ENCODE measurements at places on chromosomes 2 and 18.
A peak's percentile ranks its signal among the peaks of the same experiment; 100 is the strongest.

- DNase-seq: peak; percentile 92
Observed at GRCh38 chr2:237673130-237674001, 46.0 kb downstream of the LRRFIP1 start.

- no peak for DNase-seq
Observed at GRCh38 chr2:176187899-176188773, at the start of gene HOXD1. TSS of gene HOXD1 (plus strand) at chr2:176188668. CDS start at chr2:176188802, 134 bp downstream.

GRCh38 chr2:239194731-239195317 is 206.0 kb downstream of the HDAC4 start:
- DNase-seq: no peak

- DNase-seq: no peak
Observed at GRCh38 chr18:62028715-62029114, 135.9 kb upstream of the RNF152 start.

GRCh38 chr2:114534116-114535084 is 92.0 kb downstream of the DPP10 start:
- DNase-seq: no peak

DNA sequence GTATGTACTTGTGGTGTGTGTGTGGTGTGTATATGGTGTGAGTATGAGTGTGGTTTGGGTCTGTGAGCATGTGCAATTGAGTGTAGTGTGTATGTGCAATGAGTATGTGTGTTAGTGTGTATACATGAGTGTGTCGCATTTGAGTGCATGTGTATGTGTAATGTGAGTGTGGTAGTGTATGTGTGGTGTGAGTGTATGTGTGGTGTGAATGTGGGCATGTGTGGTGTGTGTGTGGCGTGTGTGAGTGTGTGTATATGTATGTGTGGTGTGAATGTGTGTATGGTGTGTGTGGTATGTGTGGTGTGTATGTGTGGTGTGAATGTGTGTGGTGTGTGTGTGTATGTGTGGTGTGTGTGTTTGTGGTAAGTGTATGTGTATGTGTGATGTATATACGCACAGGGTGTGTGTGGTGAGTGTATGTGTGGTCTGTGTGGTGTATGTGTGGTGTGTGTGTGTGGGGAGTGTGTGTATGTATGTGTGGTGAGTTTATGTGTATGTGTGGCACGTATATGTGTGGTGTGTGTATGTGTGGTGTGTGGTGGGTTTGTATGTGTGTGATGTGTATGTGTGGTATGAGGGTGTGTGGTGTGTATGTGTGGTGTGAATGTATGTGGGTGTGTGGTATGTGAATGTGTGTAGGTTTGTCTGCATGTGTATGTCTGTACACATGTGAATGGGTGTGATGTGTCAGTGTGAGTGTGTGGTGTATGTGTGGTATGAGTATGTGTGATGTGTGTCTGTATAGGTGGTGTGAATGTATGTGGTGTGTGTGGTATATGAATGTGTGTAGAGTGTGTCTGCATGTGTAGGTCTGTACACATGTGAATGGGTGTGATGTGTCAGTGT is 123.4 kb downstream of the DOCK10 start:
- DNase-seq: no peak
